ENCODE measurements at places on chromosomes 3 and 15.
A peak's percentile ranks its signal among the peaks of the same experiment; 100 is the strongest.

GRCh38 chr3:71380096-71380495 lies 203.4 kb downstream of the FOXP1 start:
- peak; percentile 50 for DNase-seq

GRCh38 chr15:48868536-48868935 lies 9.4 kb upstream of the EID1 start:
- no peak for DNase-seq

DNA sequence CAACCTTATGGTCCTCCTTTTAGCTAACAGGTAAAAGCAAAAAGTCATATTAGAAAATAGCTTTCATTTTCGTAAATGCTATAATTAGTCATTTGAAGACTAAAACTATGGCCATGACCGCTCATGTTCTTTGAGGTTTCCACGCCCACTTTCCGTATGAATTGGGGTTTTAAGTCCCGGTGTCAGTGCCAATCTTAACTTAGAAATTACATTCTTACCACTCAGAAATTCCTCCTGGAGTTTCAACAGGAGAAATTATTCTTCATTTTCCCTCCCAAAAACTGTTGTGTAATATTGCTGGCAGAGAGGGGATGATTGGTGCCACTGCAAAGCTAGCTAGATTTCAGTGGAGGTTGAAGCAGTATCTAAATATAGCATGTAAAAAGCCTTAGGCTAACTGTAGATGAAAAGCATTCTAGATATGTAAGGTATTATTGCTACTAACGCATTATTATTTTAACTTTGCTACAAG lies 71.0 kb upstream of the MDFIC2 start:
- peak; percentile 7 for DNase-seq

GRCh38 chr15:52109559-52110451 lies 2.8 kb downstream of the BCL2L10 start:
- DNase-seq, result no peak

DNA sequence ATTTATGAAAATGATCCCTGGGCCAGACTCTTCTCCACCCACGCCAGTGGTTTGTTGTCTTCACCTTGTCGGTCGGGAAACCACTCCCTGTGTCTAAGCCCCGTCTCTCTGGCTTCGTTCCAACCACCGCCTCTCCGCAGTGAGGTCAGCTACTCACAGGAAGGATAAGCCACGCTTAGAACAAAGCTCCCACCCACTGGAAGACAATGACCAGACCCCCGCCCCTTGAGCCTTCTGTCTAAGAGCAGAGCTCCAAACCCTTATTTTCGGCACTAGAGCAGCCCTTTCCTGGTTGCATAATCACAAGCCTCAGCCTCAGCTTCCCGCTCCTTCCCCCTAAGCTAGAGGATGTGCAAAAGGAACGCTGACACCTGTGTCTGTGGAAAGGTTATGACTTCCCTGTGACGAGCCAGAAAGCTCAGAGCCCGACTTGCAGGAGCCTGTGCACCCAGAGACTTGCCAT lies 114.9 kb upstream of the MEF2A start:
- DNase-seq, result no peak

DNA sequence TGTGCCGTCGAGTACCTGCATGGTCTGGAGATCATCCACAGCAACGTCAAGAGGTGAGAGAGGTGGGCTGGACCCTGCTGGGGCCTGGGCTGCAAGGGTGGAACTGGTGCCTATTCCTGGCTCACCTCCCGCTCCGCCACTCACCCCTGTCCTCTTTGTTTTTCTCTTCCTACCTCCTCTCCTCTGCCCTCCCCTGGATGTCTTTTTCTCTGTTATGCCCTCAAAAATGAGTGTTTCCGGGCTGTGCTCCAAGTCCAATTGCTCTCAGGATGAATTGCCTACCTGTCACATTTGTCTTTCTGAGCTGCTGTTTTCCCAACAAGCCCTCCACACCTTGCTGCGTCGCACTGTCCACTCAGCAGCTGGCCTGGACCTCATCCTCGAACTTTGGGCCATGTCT lies 28.5 kb upstream of the TATDN2 start:
- DNase-seq, result no peak

- DNase-seq, result no peak
These were observed 87.8 kb downstream of the SEC22A start for GRCh38 chr3:123289391-123290106.

- DNase-seq, result peak; percentile 56
These were observed 64.8 kb downstream of the OXNAD1 start for GRCh38 chr3:16329826-16330129.

- DNase-seq, result peak; percentile 48
These were observed 63.7 kb downstream of the CORO2B start for GRCh38 chr15:68642491-68642845.

DNA sequence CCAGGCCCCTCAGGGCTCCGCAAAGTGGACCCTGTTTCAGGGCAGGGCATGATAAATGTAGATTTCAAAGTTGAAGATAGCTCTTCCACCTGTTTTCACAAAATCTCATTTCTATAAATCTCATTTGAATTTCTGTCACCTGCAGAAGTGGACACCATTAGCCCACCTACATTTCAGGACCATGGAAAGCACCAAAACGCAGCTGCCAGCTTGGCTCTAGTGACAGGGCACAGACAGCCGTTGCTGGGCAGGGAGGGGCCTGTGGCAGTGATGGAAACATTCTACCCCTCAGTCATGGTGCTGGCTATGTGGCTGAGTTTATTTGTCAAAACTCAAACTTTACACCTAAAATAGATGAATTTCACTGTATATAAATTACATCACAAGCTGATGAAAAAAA lies 40.4 kb downstream of the PRR23E start:
- peak; percentile 70 for DNase-seq

- no peak for DNase-seq
These were observed 393.2 kb downstream of the C3orf38 start for GRCh38 chr3:88542916-88543315.

DNA sequence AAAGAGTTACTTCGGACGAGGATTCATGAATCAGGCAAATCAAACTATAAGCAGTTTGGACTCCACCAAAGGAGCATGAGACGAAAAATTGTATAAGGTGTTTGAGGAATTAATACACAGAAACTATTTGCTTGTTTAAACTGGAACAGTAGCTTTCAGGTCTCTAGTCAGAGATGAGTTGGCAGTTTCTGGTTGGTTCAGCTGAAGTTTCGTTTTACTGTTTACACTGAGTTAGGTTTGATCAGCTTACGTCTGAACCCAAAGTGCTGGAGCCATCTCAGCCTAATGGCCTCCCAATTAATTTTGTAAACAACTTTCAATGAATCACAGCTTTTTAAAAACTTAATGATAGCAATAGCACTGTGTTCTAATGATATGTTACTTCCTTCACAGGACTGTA lies 703.7 kb downstream of the NLGN1 start:
- no peak for DNase-seq

- no peak for DNase-seq
These were observed 1019.4 kb upstream of the ALCAM start for GRCh38 chr3:104347291-104347690.

DNA sequence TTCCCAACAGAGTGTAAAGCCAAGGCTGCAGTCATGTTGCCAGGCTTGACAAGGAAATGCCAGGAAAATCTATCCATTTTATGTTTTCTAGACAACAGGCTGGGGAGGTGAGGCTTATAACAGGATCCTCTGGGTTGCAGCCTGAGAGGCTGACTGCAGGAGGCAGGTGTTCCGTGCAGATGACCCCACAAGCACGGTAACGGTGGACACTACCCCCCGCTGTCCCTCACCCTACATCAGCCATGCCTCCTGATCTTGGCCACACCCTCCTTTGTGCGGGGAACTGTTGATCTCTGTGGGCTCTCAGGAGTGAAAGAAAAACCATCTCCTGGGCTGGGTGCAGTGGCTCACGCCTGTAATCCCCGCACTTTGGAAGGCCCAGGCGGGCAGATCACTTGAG lies 68.0 kb upstream of the ADPGK start:
- no peak for DNase-seq

DNA sequence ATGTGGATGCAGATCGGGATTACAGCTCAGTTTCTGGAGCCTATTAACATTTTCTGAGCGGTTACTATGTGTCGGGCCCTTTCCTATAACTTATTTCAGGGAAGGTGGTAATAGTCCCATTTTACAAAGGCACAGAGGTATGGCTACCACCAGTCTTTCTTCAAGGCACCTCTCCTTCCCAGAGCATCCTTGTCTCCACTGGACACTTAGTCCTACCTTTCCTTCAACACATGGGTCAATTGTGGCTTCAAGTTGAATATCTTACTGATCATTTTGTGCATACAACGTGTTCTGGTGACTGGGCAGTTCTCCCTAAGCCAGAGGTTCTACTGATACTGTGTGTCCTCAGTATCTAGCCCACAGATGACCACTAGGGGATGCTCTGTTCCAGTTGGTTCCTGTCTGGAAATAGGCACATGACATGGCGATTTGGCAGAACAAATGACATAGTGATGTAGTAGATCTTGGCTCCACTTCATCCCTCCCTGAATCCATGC lies 60.7 kb upstream of the CMTM8 start:
- DNase-seq, result peak; percentile 95

DNA sequence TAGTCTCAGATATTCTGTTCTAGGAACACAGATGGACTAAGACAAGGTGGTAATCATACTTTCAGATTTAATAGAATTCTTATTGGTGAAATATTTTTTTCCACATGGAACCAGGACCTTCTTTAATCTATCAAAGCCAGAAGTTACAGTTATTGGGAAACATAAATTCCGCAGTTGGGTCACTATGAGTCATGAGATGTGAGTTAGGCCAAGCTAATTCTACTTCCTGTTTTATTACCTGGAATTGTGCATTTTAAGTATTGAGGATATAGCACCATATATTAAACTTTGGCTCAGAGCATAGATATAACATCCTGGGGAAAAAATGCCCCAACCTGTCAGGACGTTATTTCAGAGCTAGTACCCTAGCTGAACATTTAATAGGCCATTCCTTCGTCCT lies 96.4 kb upstream of the P3H2 start:
- DNase-seq, result no peak

DNA sequence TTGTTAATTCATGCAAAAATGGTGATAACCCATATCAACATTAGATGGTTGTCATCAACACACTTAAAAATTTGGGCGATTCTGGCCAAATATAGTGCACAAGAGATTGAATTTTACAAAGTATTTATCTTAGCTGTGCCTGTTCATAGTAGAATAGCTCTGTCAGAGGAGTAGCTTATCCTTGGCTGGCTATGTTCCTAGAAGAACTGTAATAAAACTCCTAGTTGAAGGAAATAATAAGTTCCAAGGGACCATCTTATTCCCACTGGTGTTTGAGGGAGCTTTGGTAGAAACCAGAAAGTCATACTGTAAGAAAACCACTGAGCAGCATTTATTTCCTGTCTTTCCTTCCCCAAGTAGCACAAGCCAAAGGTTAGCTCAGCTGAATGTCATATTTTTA lies 201.8 kb downstream of the GRM7 start:
- no peak for DNase-seq

GRCh38 chr15:84111575-84111974 lies 124.0 kb upstream of the GOLGA6L4 start:
- DNase-seq, result no peak

DNA sequence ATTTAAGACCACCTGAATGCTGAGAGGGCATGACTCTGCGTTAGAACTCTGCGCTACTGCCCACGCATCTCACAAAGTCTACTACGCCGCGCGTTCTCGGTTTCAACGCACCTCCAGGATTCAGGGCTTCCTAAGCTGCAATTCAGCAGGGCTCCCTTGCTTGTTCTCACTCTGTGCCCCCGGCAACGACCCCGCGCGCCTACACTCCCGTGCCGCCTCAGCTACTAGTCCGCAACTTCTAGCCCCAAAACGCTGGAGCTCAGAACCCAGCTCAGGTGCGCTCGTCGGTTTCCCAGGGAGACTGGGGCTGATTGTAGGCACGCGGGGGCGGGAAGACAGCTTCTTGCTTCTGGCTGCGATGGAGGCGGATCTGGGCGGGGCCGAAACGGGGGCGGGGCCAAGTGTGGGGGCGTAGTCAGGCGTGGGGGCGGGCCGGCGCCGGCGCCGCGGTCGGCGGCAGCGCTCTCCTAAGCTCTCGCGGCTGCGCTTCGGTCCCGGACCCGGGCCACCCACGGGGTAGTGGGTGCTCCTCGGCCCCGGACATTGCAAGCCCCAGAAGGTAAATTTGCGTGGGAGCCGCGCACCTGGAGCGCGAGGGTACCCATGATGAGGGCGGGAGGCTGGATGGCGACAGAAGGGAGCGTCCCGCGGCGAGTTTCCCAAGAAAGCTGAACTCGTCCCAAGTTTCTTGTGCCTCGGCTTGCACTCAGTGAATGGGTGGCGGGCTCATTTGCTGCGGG lies at the start of gene ARHGEF26:
Gene ARHGEF26, plus strand, starts transcription at position 430 of the 740 bp plus-strand sequence. CDS start 603 bp downstream, outside the sequence.
- DNase-seq, result peak; percentile 94

DNA sequence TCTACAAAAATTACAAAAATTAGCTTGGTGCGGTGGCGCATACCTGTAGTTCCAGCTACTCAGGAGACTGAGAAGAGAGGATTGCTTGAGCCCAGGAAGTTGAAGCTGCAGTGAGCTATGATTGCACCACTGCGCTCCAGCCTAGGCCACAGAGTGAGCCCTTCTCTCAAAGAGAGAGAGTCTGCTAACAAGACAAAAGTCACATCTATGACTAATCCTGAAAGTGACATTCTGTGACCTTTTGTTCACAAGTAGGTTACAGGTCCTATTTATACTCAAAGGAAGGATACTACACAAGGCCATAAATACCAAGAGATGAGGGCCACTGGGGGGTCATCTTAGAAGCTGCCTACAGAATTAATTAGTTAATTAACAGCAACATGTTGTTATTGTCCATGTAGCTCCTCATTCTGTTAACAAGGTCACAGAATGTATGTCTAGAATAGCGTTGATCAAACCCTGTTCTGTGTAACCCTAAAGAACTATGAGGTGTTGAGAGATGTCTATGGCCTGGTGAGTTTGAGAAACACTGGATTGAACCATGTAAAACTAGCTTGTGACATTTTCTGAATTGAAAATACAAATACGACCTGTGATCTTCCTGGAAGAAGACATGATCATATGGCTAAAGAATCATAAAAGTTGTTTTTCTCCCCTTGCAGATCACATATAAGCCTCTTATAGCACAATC lies 97.0 kb downstream of the SAMMSON start:
- no peak for DNase-seq

- DNase-seq, result no peak
These were observed 604.0 kb upstream of the LMCD1 start for GRCh38 chr3:7897655-7898054.

DNA sequence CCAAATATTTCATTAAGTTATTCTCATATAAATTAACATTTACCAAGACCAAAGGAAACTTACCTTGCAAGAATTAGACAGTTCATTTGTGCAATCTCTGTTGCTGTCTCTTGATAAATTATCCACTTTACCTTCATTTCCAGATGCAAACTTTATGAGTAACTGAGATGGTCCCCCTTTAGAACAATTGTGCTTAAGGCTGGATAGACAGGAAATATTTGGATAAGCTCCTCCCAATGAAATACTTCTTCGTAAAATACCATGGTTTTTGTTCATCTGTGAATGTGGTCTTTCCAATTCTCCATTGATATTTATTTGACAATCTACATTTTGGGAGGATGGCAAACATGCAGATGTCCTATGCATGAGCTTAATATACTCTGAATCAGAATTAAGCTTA lies 78.2 kb downstream of the NEDD4 start:
- no peak for DNase-seq

GRCh38 chr3:141391298-141391990 lies 23.1 kb downstream of the ZBTB38 start:
- no peak for DNase-seq

GRCh38 chr15:63276342-63277037 lies 915 bp upstream of the APH1B start:
- no peak for DNase-seq

GRCh38 chr15:96038131-96038530 lies 292.4 kb upstream of the NR2F2 start:
- DNase-seq, result no peak

- DNase-seq, result no peak
These were observed 121.3 kb downstream of the MYLK start for GRCh38 chr3:123762805-123763204.

GRCh38 chr3:5489536-5489935 lies 302.0 kb downstream of the EDEM1 start:
- DNase-seq, result no peak

GRCh38 chr3:105927741-105928140 lies 58.9 kb upstream of the CBLB start:
- no peak for DNase-seq

Measured in GM23338 (cell line).